ENCODE measurements at places on chromosomes 11 and 22.

DNA sequence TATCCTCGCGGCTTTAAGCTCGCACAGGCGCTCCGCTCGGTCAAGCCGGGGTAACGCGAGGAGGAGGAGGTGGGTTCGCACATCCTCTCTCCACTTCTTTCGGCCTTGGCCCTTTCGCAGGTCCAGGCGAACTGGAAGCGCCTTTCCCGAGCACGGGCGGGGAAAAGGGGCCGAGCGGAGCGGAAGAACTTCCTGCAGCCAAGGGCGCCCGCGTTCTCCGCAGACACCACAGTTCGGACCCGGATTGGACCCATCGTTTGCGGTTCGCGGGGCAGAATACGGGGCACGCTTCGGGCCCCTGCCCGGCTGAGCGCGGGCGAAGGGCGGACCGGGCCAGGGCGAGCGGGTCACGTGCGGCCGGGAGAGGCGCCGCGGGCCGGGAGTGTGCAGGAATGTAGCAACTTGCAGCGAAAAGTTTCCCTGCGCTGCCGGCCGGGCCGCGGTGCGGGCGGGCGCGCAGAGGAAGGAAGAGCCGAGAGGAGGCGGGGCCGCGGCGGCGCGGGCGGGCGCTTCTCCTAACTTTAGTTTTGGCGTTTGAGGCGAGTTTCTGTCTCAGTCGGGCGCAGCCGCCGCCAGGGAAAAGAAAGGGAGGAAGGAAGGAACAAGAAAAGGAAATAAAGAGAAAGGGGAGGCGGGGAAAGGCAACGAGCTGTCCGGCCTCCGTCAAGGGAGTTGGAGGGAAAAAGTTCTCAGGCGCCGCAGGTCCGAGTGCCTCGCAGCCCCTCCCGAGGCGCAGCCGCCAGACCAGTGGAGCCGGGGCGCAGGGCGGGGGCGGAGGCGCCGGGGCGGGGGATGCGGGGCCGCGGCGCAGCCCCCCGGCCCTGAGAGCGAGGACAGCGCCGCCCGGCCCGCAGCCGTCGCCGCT, at the start of gene YAP1:
Gene YAP1 (plus strand): TSS at position 552 of the 865 bp plus-strand sequence. CDS start 402 bp downstream, outside the sequence.
- DNase-seq, result no peak

- DNase-seq, result no peak
Measured at GRCh38 chr11:57513452-57513795, 2.1 kb downstream of the SLC43A1 start.

GRCh38 chr22:33012833-33013450, 45.2 kb downstream of the SYN3 start:
- no peak for DNase-seq

DNA sequence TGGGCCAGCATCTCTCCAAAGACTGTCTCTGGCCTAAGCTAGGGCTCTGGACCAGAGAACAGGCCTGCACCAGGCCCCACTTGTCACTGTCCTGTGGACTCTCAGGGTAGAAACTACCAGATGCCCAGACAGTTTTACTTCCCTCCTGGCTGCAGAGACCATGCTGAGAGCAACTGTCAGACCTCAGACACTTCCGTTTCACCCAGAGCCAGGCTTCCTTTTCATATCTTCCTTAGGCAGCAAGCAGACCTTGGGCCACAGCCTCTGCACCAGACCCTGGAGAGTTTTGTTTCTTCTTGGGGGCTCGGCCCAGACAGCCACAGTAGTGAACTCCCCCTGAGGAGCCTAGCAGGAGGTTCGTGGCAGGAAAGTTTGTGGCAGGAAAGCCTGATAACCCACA, 12.1 kb upstream of the FCHSD2 start:
- no peak for DNase-seq

DNA sequence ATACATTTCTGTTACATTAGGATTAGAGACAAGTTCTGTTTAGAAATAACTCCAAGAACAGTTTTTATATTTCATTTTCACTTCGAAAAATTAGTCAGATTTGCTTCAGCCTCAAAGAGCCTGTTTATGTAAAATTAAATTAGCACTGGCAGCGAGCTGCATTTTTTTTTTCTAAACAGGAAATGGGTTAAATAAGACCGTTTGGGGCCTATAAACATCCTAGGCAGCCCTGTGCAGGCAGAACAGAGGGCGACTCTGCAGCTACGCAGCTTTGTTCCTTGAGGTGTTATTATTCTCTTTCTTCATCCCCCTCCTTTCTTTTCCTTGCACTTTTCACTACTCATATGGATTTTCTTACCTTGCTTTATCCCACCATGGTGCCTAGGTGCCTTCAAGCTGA, 48.7 kb downstream of the CWC15 start:
- no peak for DNase-seq

DNA sequence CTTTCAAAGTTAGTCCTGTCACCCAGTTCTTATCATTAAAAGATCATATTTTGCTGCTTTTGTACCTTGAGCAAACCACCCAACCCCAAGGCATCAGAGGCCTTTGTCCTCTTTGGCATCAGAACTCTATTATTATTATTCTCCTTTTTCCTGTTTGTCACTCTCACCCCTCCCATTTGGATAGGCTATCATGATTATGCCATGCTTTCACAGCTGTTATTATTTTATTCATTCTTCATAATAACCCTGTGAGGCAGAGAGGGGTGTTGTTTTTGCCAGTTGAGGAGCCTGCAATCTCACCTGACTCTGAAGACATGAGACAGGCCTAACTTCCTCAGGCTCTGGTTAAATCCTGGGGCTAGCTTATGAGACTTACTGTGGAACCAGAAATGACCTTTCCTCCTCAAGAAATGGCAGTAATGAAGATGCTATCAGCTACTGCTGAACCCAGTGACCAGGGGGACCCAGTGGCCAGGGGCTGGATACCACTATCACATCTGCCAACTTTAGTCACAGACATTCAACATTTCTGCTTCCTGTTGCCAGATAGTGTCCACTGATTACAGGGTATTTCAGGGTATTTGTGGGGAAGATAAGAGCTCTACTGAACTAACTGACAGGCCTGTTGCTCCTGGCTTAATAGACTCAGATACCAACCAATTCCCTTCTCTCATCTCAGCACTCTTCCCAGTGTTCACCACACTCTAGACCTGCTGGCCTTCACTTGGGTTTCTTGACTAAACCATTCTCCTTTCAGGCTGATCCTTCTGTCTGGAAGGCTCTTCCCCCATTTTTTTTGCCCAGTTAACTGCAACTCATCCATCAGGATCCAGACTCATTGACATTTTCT, 11.8 kb upstream of the SWAP70 start:
- no peak for DNase-seq

- DNase-seq, result no peak
Measured at GRCh38 chr22:37672920-37673455, 2.4 kb upstream of the LGALS1 start.

DNA sequence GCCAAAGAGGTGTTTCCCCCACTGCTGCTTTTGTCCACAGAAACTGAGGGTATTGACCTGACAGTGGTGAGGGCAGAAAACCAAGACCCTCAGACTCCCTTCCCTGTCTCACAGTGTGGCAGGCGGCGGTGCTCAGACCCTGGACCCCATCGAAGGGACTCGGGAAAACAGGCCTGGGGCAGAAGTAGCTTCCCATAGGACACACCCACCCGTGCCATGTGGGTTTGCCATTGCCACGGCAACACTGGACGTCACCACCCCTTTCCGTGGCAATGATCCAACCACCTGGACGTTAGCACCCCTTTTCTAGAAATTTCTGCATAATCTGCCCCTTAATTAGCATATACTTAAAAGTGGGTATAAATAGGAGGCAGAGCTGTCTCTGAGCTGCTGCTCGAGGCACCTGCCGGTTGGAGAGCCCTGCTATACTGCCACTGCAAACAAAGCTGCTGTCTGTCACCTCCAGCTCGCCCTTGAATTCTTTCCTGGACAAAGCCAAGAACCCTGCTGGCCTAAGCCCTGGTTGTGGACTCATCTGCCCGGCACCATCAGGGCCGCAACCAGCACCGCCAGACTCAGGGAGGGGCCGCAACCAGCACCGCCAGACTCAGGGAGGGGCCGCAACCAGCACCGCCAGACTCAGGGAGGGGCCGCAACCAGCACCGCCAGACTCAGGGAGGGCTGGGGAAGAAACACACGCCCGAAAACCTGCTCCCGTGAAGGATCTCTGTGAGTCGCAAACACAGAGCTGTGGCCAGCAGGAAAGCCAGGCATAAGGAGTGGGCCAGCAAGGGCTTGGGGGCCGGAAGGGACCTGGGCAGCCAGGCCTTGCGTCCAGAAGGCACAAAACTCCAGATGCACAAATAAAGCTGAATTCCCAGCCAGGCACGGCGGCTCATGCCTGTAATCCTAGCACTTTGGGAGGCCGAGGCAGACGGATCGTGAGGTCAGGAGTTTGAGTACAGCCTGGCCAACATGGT, 10.4 kb downstream of the MLC1 start:
- DNase-seq, result no peak

DNA sequence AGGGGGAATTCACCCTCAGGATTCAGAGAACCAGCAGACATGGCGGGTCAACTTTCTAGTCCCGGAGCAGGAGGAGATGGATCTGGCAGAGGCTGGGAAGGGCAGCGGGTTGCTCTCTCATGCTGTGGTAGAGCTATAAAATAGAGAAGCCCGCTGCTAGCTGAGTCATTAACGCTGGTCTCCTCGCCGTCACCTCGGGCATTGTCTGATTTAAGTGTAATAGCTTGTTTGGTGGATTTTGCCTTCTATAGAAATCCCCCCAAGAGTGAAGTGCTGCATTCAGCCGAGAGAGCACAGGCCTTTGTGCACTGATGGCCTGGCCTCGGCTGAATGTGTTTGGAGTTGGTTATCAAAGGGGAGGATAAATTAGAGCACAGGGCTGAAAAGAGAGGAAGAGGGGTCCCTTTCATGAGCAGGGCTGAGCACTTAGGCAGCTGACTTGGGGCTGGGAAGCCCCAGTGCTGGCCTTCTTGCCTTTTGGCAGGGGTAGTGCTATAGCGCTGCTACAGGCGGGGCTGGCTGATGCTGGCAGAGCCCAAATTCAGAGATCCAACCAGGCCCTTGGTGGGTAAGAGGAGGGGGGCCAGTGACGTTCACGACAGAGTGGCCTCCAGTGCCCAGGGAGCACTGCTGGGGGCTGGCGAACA, 161.1 kb upstream of the CADM1 start:
- DNase-seq, result no peak
